GM23248 (cell line): ENCODE measurements at places on chromosomes 5 and 9. TPM values are rescaled to one million over a fixed set of nuclear protein-coding genes. Genes with fewer than 3 reads are reported as not detected.

GRCh38 chr9:115374724-115375268, 256.8 kb upstream of the TNC start:
- H3K4me1 ChIP-seq = peaks cover 17% of the 10 kb centered on the region
- DNase-seq = no peak
- H3K27me3 ChIP-seq = no peaks in the 10 kb centered on the region
- no peaks in the 10 kb centered on the region for H3K36me3 ChIP-seq
- no peak overlapping the region for H3K27ac ChIP-seq

DNA sequence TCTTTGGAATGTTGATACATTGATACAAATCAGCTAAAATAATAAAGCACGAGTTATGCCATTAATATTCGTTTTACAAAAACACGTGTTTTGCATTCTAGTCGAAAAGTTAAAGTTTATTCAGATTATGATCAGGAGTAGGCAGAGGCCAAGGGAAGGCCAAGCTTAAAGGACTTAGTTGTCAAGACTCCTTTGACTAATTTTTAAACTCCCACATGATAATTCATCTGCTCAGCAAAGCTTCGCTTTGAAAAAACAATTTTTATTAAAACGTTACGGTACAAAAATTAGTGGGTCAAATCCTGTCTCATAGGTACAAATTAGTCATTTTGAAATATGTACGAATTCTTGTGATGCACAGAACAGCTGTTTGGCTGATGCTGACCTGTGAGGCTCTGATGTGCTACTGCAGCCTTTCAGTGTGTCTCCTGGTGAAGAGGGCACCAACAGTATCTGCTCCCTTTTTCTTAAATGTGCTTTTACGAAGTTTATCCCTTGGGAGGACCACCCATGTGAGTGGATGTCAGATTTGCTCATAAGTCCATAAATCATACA, 23.0 kb upstream of the NR3C1 start:
- no peak overlapping the region for H3K27ac ChIP-seq
- no peaks in the 10 kb centered on the region for H3K4me1 ChIP-seq
- DNase-seq = no peak
- H3K4me3 ChIP-seq = no peak overlapping the region

GRCh38 chr5:179188636-179189035, 128.5 kb downstream of the ZNF354C start:
- no peak overlapping the region for H3K4me3 ChIP-seq
- no peaks in the 10 kb centered on the region for H3K36me3 ChIP-seq
- no peaks in the 10 kb centered on the region for H3K27me3 ChIP-seq

GRCh38 chr9:38361473-38361850, 31.0 kb upstream of the ALDH1B1 start:
- no peak overlapping the region for H3K27ac ChIP-seq
- DNase-seq = no peak
- H3K36me3 ChIP-seq = no peaks in the 10 kb centered on the region
- H3K4me3 ChIP-seq = no peak overlapping the region
- 0 out of 2 replicates have a peak, but pooled peaks cover 3% of the 10 kb centered on the region for H3K4me1 ChIP-seq

DNA sequence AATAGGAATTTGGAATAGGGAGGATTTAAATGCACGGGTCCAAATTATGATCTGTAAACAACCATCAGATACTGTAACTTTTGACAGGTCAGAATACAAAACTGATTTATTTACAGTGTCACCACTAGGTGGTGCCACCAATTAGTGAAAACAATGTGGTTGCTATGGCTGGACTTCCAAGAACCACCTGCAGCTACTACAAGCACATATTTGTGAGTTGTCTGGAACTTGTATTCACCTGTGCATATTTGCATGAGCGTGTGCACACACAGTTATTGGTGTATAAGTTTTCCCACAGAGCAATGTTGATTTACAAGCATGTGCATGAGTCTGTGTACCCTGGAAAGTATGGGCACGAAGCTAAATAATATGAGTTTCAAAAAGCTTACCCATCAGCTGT, 3.0 kb upstream of the HRCT1 start:
- DNase-seq = peak; percentile 64
- no peaks in the 10 kb centered on the region for H3K27me3 ChIP-seq
- H3K36me3 ChIP-seq = no peaks in the 10 kb centered on the region
- no peak overlapping the region for H3K4me3 ChIP-seq
- peaks cover 35% of the 10 kb centered on the region for H3K4me1 ChIP-seq

- peaks cover 8% of the 10 kb centered on the region; the same call in 1 of the 2 replicates for H3K4me1 ChIP-seq
- H3K27me3 ChIP-seq = no peaks in the 10 kb centered on the region
- no peak overlapping the region for H3K4me3 ChIP-seq
- no peaks in the 10 kb centered on the region for H3K36me3 ChIP-seq
These were observed 28.8 kb upstream of the PANK3 start for GRCh38 chr5:168607946-168608345.

- H3K27me3 ChIP-seq = no peaks in the 10 kb centered on the region
- no peaks in the 10 kb centered on the region for H3K36me3 ChIP-seq
- H3K4me1 ChIP-seq = no peaks in the 10 kb centered on the region
These were observed 486.9 kb upstream of the ITGA1 start for GRCh38 chr5:52300703-52301372.

GRCh38 chr9:21470126-21470525, 12.0 kb downstream of the IFNE start:
- H3K4me3 ChIP-seq = no peak overlapping the region
- H3K36me3 ChIP-seq = peaks cover 82% of the 10 kb centered on the region
- no peak overlapping the region for H3K27ac ChIP-seq
- DNase-seq = no peak
- H3K27me3 ChIP-seq = no peaks in the 10 kb centered on the region

DNA sequence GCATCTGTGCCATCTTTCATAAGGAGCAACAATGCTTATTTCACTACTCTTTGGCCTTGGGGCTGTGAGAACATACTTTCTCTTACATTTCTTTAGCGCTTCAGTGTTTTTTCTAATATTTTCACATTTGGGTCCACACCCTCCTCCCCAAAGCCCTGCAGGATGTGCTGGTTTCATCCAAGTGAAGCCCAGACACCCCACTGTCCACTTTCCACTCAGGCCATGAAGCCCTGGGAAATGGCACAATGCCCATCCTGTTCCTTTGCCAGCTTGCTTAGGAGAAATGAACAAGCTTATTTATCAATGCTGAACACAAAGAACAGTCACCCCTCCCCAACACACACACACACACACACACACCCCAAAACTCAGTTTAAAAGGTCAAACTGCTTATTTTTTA, 17.3 kb upstream of the TMOD1 start:
- no peaks in the 10 kb centered on the region for H3K4me1 ChIP-seq
- no peak overlapping the region for H3K4me3 ChIP-seq
- no peak overlapping the region for H3K27ac ChIP-seq
- H3K36me3 ChIP-seq = no peaks in the 10 kb centered on the region; the same call in 1 of the 2 replicates
- DNase-seq = no peak

- H3K27ac ChIP-seq = no peak overlapping the region
- no peaks in the 10 kb centered on the region for H3K4me1 ChIP-seq
- H3K4me3 ChIP-seq = no peak overlapping the region
- H3K27me3 ChIP-seq = no peaks in the 10 kb centered on the region
These were observed 6.1 kb upstream of the AP3B1 start for GRCh38 chr5:78300464-78301045.

- no peak overlapping the region for H3K27ac ChIP-seq
- H3K27me3 ChIP-seq = no peaks in the 10 kb centered on the region
- H3K36me3 ChIP-seq = peaks cover 29% of the 10 kb centered on the region
- no peak overlapping the region for H3K4me3 ChIP-seq
- DNase-seq = no peak
These were observed 35.1 kb downstream of the PJA2 start for GRCh38 chr5:109374625-109375024.

DNA sequence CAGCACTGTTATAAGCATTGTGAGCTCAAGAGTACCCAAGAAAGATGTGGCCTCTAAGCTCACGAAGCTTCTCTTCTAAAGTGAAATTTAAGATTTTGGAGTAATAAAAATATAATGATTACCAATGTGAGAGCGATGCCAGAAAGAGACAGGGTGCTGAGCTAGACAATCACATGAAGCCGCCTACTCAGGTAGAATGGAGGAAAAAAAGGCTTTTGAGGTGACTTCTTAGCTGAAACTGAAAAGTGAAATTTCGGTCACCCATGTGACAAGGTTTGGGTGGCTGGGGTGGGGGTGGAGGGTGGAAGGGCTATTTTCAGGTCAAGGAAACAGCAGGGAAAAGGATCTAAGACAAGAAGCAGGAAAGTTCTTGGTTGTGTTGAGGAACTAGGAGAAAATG, 388.2 kb upstream of the WWC1 start:
- no peak overlapping the region for H3K4me3 ChIP-seq
- no peak overlapping the region for H3K27ac ChIP-seq
- peaks cover 21% of the 10 kb centered on the region for H3K4me1 ChIP-seq

GRCh38 chr5:142246-142810, 49.0 kb upstream of the LRRC14B start:
- H3K4me1 ChIP-seq = no peaks in the 10 kb centered on the region
- no peaks in the 10 kb centered on the region; the same call in 1 of the 2 replicates for H3K27me3 ChIP-seq
- no peaks in the 10 kb centered on the region for H3K36me3 ChIP-seq
- H3K4me3 ChIP-seq = no peak overlapping the region
- no peak overlapping the region for H3K27ac ChIP-seq

DNA sequence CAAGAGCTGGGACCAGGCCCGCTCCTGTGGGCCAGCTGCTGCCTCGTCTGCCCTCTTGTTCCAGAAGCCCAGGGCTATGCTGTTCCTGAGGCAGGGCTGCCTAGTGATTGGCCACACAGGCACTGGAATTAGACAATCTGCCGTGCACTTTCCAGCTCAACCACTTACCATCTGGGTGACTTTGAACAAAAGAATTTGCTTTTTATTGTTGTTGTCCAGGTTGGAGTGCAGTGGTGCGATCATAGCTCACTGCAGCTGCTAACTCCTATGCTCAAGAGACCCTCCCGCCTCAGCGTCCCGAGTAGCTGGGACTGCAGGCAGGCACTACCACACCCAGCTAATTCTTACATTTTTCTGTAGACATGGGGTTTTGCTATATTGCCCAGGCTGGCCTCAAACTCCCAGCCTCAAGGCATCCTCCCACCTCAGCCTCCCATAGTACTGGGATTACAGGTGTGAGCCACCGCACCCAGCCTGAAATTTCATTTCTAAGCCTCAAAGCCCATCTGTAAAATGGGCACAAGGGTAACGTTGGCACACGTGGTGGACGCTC, 1.2 kb upstream of the NEK6 start:
- H3K36me3 ChIP-seq = no peaks in the 10 kb centered on the region
- peaks cover 27% of the 10 kb centered on the region for H3K4me1 ChIP-seq
- peak; percentile 92 for DNase-seq
- peak overlapping the region; percentile 98 for H3K27ac ChIP-seq
- no peak overlapping the region for H3K4me3 ChIP-seq

GRCh38 chr9:120394058-120394669, 185.8 kb downstream of the CDK5RAP2 start:
- peak overlapping the region; percentile 81 for H3K27ac ChIP-seq
- 0 out of 2 replicates have a peak overlapping the region, but pooled peaks have one; percentile 16 for H3K4me3 ChIP-seq
- peaks cover 62% of the 10 kb centered on the region for H3K4me1 ChIP-seq
- DNase-seq = peak; percentile 93

- H3K36me3 ChIP-seq = no peaks in the 10 kb centered on the region
- peak; percentile 27 for DNase-seq
- H3K27ac ChIP-seq = peak overlapping the region; percentile 48; the same call in 1 of the 2 replicates
- H3K4me3 ChIP-seq = no peak overlapping the region
- no peaks in the 10 kb centered on the region for H3K27me3 ChIP-seq
These were observed 82.9 kb downstream of the PTCD2 start for GRCh38 chr5:72402959-72403628.

DNA sequence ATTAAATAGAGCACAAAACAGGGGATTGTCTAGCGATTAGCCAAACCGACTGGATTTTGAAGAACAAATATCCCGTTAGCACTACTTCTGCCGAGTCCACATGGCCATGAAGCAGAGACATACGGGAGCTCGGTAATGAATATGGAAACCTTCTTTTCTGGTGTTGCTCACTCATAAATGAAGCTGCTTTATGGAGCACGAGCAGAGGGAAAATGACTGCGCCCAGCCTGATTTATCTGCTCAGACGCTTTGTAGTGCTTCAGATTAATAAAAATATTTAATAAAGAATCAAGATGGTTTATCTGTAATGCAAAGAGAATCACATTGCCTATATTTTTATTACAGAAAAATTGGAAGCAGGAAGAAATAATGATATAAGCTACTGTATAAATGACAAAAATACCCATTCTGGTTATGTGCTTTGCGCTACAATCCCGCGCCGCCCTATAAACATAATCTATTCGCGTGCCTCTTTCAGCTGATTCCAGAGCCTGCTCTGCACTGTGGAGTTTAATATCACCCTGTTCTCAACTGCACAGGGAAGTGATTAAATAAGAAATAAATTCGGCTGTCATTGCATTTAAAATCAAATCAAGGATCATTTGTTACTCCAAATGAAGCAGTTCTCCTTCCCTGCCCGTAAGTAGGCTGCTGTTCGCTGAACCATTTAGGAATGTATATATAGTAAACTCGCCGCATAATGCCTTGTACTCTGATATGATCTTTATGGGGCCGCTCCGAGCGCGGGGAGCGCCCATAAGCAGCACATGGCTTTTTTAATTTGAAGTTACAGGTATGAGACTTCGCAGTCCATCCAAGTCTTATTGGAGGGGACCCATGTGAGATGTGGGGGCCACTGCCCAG, 22.3 kb upstream of the UBAC1 start:
- H3K27me3 ChIP-seq = peaks cover 27% of the 10 kb centered on the region
- no peaks in the 10 kb centered on the region for H3K4me1 ChIP-seq
- H3K36me3 ChIP-seq = no peaks in the 10 kb centered on the region

GRCh38 chr5:147188200-147189108, 46.4 kb upstream of the STK32A start:
- H3K4me1 ChIP-seq = no peaks in the 10 kb centered on the region
- DNase-seq = peak; percentile 75
- H3K27ac ChIP-seq = no peak overlapping the region
- peak overlapping the region; percentile 38; the same call in 1 of the 2 replicates for H3K4me3 ChIP-seq

DNA sequence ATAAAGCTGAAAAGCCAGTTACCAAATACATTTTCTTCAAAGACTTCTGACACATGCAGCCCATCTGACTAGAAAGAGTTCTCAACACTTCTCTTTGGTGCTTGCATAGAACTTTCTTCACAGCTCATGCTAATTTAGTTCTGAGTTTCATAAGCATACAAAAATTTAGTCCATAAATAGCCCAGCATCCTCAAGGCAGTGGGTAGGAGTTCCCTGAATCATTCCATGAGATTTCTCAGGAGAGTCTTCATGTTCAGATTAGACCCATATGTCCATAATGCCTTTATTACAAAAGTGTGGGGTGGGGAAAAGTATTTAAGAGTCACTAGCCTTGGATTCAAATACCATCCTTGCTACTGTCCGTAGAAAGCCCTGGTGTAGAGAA, 290.2 kb upstream of the RGMB start:
- peak overlapping the region; percentile 79 for H3K27ac ChIP-seq
- peaks cover 22% of the 10 kb centered on the region for H3K4me1 ChIP-seq
- no peaks in the 10 kb centered on the region for H3K27me3 ChIP-seq
- no peaks in the 10 kb centered on the region for H3K36me3 ChIP-seq
- 0 out of 2 replicates have a peak overlapping the region, but pooled peaks have one; percentile 9 for H3K4me3 ChIP-seq

- peak overlapping the region; percentile 53 for H3K27ac ChIP-seq
- DNase-seq = peak; percentile 93
- H3K4me1 ChIP-seq = peaks cover 17% of the 10 kb centered on the region
- H3K27me3 ChIP-seq = no peaks in the 10 kb centered on the region
- no peaks in the 10 kb centered on the region for H3K36me3 ChIP-seq
These were observed 74.3 kb upstream of the SSBP2 start for GRCh38 chr5:81825237-81825636.

SHB gene
- 9.9 and 11.1 TPM in 2 replicates for total RNA-seq

MUSK gene
- not detected in 2 replicates for total RNA-seq

ANKRD31 gene
- total RNA-seq = not detected in 2 replicates

SHISAL2B gene
- total RNA-seq = not detected in 2 replicates

PCDHA1 gene
- total RNA-seq = not detected in 2 replicates

ATP6V1G1 gene
- total RNA-seq = 127 and 131 TPM in 2 replicates

OGN gene
- total RNA-seq = 0.11 TPM in 1 of 2 replicates, not detected in the other

HTR1A gene
- not detected in 2 replicates for total RNA-seq

TJP2 gene
- 8.6 and 22.0 TPM in 2 replicates for total RNA-seq
